Fibroblast of lung (primary cell): ENCODE measurements at places on chromosomes 7 and 10. TPM values are rescaled to one million over a fixed set of nuclear protein-coding genes. Genes with fewer than 3 reads are reported as not detected.

Gene LIPJ
- under 0.01 and 0.26 TPM in 2 replicates for total RNA-seq

Gene STEAP1
- total RNA-seq, result 60.9 and 69.9 TPM in 2 replicates

Gene HOXA7
- total RNA-seq, result 1.0 and 1.2 TPM in 2 replicates

Gene TLX1
- not detected in 2 replicates for total RNA-seq

Gene HOXA9
- total RNA-seq, result under 0.01 TPM in 1 of 2 replicates, not detected in the other

Gene FZD1
- 10.8 and 12.6 TPM in 2 replicates for total RNA-seq

Gene APBB1IP
- total RNA-seq, result 1.5 and 3.1 TPM in 2 replicates

Gene GPR37
- total RNA-seq, result 6.9 and 20.6 TPM in 2 replicates

Gene TMEM273
- 0.26 TPM in 1 of 2 replicates, not detected in the other for total RNA-seq

Gene PDZD7
- total RNA-seq, result 1.3 TPM in 2 replicates
